ENCODE measurements at places on chromosomes 5 and 9.
A peak's percentile ranks its signal among the peaks of the same experiment; 100 is the strongest.

GRCh38 chr9:110021891-110022290 lies 186.1 kb downstream of the C9orf152 start:
- peak; percentile 81 for DNase-seq

- no peak for DNase-seq
Measured at GRCh38 chr9:99633265-99633664, 188.4 kb upstream of the NR4A3 start.

DNA sequence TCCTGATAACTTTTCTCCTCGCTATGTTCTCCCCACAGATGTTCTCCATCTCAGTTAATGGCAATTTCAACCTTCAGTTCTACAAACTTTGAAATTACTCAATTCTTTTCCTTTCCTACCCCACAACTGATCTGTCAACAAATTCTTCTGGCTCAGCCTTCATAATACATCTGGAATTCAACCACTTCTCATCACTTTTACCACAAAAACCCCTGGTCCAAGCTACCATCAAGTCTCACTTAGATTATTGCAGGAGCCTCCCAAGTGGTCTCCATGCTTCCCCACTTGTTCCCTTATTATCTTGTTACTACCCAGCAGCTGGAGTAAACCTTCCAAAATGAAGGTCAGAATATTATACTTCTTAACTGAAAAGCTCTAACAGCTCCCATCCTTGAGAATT lies 110.1 kb downstream of the FBN2 start:
- DNase-seq: no peak

DNA sequence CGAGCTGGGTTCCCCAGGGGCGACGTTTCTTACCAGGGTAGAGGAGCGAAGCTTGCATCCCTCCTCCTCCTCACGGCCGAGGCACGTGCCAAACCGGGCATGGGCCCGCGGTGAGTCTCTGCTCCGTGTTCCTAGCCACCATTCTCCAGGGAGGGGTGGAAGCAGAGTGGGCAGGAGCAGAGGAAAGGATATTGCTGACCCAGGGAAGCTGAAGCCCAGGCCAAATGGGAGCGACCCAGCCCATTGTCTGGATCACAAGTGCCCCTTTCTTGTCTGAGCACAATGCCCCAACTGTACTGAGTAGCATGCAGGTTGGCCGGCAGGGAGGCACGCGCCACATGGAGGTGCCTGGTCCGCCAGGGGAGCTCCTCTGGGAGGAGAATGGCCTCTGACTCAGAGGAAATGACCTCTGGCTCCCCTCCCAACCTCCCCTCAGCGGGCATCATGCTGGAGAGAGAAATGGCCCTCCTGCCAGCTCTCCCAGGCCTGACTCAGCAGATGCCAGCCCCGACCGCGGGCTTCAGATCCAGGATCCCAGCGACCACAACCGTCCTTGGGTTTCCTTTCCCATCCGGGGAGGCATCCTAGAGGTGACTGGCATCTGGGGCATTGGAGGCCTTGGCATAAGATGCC lies 1.1 kb downstream of the PRR7 start:
- peak; percentile 82 for DNase-seq

GRCh38 chr9:31700252-31701045 lies 684.0 kb upstream of the ACO1 start:
- no peak for DNase-seq

GRCh38 chr5:172617817-172618216 lies 23.2 kb upstream of the NEURL1B start:
- no peak for DNase-seq

- no peak for DNase-seq
Measured at GRCh38 chr5:140432916-140433315, 31.3 kb downstream of the ANKHD1 start.

Data from NB4 (cell line).